ENCODE measurements at places on chromosomes 5 and 9.

DNA sequence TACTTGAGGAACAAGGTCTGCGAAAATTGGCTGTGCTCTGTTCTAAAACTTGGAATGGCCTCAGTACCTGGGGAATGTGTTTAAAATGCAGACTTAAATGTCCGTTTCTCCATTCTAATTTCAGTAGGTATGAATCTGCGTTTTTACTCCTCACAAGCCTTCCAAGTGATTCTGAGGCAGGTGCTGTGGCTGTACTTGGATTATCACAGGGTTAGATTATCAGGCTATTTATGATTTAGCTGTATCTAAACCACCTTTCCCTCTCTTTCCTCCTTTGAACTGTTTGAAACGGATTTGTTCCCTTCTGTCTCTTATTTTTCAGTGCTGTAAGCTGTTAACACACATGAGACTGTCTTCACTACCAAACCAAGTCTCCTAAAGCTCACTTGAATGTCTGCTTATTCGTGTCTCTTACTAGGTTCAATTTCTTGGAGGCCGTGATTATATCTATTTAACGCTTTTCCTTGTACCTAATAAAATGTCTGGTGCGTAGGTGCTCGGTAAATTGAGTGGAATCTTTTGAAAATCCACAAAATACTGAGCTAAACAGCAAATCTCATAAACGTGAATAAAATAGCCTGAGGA, 714 bp upstream of the CETN3 start:
- no peak for DNase-seq

DNA sequence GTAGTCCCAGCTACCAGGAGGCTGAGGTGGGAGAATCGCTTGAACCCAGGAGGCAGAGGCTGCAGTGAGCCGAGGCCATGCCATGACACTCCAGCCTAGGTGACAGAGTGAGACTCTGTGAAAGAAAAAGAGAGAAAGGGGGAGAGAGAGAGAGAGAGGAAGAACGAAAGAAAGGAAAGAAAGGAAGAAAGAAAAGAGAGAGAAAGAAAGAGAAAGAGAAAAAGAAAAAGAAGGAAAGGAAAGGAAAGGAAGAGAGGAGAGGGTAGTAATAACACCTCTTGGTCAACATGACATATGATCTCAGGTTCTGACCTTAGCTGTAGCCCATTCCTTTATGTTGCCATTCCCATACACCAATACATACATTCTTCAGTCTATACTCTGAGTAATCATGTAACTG, 14.1 kb downstream of the FBXW11 start:
- no peak for DNase-seq

DNA sequence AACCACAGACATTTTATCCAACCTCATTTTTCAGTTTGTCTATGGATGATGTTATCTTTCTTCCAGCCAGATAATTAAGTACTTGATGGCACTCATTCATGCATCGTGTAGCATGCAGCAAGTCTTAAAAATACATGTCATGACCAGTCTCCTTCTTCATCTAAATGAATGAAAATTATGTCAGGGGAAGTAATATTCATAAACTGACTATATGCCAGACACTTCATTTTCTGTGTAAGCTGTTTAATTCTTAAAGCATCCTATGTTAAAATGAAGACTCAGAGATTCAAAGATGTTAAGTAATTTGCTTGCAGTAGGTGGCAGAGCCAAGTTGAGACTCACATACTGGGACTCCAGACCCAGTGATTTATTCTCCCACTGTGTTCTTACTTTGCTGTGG, 181.7 kb upstream of the CD180 start:
- DNase-seq, result no peak

DNA sequence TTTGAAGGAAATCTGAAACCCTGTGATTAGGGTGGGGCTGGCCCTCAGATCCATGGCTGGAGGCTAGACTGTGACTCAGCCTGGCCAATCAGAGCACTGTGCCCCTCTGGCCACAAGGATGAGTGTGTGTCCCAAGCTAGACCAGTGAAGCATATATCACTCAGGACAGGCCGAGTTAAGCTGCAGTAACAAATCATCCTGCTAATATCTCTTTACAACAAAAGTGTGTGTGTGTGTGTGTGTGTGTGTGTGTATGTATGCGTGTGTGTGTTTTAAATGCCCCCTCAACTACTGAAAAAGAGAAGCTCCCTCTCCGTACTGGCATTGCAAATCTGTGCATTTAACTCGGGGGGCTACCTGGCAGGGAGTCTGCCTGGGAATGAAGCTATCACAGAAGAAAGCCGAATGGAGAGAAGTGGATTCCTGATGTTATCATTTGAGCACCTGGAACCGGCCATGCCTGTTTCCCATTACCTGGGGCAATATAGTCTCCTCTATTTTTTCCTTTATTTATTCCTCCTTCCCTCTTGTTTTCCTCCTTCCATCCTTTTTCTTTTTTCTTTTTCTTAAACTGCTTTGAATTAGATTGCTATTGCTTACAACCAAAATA, 25.6 kb downstream of the STC2 start:
- DNase-seq, result no peak

- DNase-seq, result no peak
Observed at GRCh38 chr9:130271473-130271872, 5.9 kb downstream of the HMCN2 start.

DNA sequence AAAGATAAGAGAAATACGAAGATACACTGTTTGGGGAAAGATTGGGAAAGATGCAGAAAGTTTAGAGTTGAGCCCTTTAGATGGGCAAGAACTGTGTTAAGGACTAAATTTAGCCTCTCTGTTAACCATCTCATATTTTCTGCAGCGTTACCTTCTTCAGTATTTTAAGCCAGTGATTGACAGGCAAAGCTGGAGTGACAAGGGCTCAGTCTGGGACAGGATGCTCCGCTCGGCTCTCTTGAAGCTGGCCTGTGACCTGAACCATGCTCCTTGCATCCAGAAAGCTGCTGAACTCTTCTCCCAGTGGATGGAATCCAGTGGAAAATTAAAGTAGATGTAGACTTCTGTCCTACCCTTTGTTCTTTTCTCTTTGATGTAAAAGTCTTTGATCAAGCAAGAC, 26.4 kb upstream of the LNPEP start:
- DNase-seq, result no peak

GRCh38 chr9:120388003-120388855, 191.7 kb downstream of the CDK5RAP2 start:
- no peak for DNase-seq

- no peak for DNase-seq
Observed at GRCh38 chr5:66967826-66968262, 228.8 kb downstream of the CD180 start.

- no peak for DNase-seq
Observed at GRCh38 chr5:128687930-128688329, 149.9 kb upstream of the FBN2 start.

GRCh38 chr9:130214776-130215340, 42.7 kb downstream of the NCS1 start:
- DNase-seq, result no peak

GRCh38 chr9:31445960-31446359, 938.5 kb upstream of the ACO1 start:
- no peak for DNase-seq

DNA sequence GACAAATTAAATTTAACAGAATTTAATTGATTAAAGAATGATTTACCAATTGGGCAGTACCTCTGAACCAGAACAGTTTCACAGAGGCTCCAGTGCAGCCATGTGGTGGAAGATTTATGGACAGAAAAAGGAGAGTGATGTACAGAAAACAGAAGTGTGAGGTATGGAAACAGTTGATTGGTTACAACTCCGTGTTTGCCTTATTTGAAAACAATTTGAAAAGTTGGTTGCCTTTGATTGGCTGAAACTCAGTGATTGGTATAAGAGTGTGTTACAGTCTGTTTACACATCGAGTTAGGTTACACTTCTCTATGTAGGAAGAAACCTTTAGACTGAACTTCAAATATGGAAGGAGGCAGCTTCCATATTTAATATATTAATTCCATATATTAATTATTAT, 30.1 kb downstream of the KIAA1958 start:
- no peak for DNase-seq

DNA sequence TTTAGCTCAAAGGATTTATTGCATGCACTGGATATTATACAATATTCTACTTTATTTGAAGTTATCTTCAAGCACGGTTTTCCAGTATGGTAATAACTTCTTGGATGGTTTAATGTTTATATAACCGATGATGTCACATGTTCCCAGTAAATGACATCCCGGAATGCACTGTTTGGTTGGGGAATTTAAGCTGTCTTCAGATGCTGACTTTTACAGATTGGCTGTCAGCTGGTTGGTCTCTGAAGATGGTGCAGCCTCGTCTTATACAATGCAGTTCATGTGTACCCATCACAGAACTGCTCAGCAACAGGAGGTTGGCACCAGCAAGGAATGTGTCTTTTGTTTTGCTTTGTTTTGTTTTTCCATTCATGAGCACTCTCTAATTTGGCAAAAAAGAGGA, 143.8 kb downstream of the PRKACG start:
- DNase-seq, result no peak

DNA sequence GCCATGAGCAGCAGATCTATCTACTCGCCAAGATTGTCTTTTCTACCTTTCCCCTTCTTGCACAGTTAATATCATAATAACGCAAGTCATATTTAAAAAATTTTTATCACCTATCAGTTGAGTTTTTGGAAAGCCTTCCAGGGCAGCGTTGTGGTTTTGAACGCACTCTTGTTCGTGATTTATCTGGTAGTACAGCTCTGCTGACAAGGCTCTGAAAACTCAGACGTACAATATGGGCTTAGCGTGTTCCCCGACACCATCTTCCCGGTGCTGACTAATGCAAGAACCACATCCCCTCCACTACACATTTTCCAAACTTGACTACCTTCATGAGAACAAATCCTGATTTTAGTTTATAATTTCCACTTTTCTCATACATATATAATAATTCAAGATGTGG, 1.6 kb upstream of the NFIL3 start:
- no peak for DNase-seq

DNA sequence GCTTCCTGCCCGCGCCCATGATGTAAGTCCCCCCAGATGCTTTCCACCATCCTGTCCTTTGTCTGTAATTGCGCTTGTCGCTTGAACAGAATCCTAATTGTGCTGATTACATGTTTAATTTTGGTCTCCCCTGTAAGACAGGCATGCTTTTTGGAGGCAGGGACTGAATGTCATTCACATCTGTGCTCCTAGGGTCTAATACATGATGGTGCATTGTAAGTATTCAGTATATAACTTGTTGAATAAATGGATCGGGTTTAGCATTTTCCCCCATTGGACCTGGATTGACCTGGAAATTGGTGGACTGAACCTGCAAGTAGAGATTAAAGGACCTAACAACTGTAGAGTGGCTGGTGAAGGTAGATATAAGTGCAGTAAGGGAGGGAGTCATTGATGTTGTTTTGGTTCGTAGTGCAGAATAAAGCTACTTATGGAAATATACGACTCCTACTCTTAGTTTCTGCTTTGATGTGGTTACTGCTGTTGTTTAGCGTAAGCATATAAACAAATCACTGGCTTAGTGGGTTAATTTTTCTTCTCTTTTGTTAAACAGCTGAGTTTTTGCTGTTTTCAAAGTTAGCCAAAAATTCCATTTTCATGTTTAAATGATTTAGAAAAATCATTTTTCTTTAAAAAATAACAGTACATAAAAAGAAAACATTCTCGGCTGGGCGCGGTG, 57.3 kb downstream of the TRIO start:
- no peak for DNase-seq

- no peak for DNase-seq
Observed at GRCh38 chr9:14379280-14379679, 65.3 kb upstream of the NFIB start.

GRCh38 chr9:125145425-125145824, 2.1 kb upstream of the SCAI start:
- DNase-seq, result no peak

GRCh38 chr5:135737701-135738563, 96.5 kb upstream of the SLC25A48 start:
- DNase-seq, result no peak

Data from stimulated activated effector memory CD8-positive, alpha-beta T cell treated with anti-CD3 and anti-CD28 coated beads, Interleukin-12 subunit alpha, Interleukin-12 subunit beta, amount 100 ng/mL, for 72 hours (primary cell).